ENCODE measurements at places on chromosomes 1 and 21. TPM values are rescaled to one million over a fixed set of nuclear protein-coding genes. Genes with fewer than 3 reads are reported as not detected.

PRAMEF18 gene
- total RNA-seq: not detected

- DNase-seq: no peak
Measured at GRCh38 chr21:38503583-38503982, 5.3 kb upstream of the ERG start.

- DNase-seq: no peak
Measured at GRCh38 chr1:48048064-48048463, 50.9 kb upstream of the TRABD2B start.

DNA sequence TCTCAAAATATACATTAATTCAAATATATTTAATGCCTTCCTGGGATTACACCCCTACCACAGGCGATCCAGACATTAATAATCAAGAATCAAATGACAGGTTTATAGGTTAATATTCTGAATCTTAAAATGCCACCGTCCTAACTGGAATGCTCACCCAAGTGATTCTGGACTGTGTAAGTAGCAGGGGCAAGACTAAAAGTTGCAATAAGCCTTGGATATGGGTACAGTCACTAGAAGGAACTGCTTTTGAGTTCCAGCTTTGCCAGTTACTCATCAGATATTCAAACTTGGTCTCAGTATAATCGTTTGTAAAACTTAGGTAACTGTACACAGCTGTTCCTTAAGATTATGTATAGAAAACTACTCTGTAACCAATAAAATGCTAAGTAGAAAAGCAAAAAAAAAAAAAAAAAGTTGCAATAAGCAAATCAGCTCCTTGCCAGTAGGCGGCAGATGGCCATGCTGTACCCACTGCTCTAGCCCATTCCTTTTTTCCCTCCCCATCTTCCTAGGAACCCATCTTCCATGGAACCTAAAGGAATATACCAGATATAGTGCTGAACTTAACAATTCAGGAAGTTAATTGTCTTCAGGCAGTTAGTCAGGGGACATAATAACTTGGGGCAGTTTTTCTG, 10.5 kb downstream of the RO60 start:
- no peak for DNase-seq

DNA sequence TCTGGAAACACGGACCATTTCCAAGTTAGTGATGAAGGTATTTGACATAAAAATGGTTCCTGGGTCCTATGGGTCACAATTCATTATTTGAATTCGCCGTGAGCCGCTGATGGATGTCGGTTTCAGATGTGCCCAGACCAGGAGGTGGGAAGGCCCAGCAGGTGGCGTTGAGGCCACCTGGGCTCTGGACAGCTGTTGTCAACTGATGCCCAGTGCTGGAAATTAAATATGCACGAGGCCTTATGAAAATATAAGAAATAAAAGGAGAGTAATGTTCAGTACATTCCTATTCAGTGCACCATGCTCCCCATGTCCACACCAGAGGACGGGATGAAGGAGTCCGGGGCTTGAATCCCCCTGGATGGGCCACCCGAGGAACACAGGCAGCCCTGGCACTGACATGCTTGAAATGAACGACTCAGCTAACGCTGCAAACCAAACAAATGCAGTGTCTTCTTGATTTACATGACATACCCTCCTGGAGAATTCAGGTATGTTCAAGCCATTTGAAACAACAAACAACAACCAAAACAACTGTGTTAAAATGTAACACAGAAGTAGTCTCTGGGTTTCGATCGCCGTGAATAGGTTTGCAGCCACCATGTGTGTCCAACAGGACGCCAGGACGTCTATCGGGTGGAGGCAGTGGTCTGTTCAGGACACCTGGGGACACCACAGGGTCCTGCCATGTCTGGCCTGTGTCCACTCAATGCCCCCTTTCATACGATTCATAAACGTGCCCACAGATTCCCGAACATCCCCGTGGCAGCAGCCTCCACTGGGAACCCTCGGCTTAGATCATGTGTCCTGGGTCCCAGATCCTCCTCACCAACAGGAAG, 6.1 kb downstream of the TFF3 start:
- DNase-seq: no peak

- DNase-seq: no peak
Measured at GRCh38 chr21:31530897-31531705, 128.4 kb upstream of the SOD1 start.
